Astrocyte of the hippocampus (primary cell): ENCODE measurements at places on chromosomes 13 and 19.

DNA sequence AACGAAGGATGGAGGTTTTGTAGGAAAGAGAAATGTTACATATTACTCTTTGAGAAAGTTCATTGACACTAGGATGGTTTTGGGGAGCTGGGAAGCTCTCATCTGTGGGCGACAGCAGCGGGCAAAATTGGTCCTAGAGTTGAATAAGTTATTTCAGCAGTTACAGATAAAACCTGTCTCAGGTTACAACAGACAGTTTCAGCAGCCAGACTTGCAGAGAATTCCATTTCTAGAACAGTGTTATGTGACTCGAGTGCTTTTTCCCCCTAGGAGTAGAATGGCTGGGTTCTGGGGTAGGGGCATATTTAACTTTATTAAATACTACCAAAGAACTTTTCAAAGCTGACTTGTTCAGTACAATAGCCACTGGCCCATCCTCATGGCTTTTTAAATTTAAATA lies 46.7 kb upstream of the UBL3 start:
- DNase-seq: no peak

DNA sequence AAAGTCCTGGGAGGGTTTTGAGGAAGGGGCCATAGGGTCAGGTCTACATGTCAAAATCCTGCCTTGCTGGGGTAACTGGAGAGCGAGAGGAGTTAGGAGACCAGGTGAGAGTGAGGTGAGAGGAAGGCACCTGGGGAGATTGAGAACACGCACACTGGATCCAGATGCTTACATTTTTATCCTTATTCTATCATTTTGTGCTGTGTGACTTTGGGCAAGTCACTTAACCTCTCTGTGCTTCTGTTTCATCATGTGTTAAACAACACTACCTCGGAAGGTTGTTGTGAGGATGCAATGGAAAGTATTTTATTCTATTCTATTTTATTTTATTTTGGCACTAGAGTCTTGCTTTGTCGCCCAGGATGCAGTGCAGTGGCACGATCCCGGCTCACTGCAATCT lies 3.5 kb downstream of the C19orf81 start:
- DNase-seq: no peak

DNA sequence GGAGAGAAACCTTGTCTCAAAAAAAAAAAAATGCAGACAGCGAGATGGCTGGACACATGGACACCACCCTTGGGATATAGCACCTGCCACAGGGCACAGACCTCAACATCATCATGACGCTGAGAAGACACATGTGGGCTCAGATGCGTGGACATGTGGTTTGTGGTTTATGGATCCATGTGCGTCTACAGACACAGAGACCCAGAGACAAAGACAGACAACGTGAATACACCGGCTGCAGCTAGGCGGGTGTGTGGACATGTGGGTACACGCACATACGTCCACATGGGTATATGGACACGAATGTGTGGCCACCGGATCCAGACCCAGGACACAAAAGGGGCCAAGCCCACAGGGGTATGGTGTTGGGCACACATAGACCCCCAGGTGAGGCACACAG lies 1.3 kb downstream of the TNFSF14 start:
- DNase-seq: no peak

DNA sequence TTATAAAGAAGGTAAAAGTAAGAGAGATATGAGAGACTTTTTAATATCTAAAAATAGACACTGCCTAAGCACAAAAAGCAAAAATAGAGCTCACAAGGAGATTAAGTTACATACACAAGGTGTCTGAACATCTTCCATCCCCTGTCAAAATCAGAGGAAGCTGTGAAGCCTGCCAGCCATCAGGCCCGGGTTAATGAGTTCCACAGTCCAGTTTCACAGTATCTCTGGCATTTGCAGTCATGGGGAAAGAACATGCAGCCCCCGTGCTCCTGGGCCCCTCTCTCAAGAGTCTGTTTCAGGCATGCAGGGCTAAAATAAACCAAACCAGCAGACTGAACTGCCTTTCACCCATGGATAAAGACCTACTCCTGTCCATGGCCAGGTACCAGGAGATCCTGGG lies 79.2 kb downstream of the TBC1D4 start:
- DNase-seq: peak; percentile 16

DNA sequence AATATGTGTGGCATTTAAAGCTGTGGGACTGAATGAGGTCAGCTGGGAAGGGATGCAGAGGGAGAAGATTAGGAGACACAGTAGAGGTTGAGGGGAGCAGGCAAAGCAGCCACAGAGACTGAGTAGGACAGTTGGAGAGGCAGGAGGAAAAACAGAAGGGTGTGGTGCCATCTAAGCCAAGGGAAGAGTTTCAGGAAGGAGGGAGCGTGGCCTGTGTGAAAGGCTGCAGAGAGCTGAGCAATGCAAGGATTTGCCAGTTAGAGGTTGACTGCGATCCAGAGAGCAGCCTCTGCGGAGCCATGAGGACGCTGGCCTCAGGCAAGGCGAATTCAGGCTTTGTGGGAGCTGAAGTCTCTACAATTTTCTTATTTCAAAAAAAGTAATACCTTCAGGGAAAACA lies 28.9 kb downstream of the SOX21 start:
- DNase-seq: no peak

- no peak for DNase-seq
Observed at GRCh38 chr13:68834375-68834774, 1273.3 kb upstream of the ATXN8OS start.

DNA sequence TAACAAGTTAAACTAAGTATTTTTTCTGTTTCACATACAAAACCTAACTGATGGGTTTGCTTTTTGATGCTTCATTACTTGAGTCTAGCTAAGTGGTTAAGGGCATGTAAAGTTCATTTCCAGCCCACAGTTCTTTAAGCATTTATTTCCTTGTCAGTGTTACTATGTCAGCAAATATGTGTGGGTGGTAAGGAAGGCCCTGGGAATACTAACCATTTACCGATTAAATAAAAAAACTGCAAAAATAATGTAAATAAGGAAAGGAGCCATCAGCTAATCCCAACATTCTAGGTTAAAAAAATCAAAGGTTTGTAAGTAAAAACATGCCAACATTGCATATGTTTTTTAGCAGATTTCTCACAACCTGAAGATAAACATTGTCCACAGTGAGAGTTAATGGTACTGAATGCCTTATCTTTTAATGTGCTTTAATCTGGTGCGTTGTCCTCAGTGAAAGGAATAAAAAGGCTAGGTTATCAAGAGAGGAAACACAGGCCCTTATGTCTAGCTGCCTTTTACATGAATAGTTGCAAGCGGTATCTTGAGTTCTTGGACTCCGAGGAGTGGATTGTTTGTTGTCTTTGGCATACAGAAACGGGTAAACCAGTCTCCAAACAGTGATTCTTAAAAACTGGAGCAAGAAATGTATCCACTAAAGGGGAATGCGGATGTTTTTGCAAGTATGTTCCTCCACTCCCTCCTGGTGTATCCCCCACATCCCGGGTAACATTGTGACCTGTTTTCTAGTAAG lies 949.6 kb upstream of the SLC10A2 start:
- DNase-seq: peak; percentile 84

GRCh38 chr13:45454204-45454603 lies 10.5 kb upstream of the COG3 start:
- no peak for DNase-seq

DNA sequence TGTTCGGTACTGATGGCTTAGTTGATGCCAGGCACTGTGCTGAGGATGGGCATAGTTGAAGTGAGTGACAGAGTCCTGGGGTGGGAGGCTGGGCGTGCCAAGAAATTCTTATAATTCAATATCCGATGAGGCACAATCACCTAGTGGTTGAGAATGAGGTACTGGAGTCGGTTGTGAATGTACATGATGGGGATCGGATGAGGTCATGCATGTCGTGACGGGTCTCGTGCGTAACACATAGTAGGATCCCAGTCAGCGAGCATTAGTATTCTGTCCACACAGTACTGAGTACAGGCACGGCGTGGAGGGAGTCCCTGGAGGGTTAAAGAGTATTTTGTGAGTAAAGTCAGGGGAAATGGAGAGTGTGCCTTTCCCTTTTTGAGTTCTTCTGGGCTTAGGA lies 2.8 kb downstream of the SAFB start:
- no peak for DNase-seq

DNA sequence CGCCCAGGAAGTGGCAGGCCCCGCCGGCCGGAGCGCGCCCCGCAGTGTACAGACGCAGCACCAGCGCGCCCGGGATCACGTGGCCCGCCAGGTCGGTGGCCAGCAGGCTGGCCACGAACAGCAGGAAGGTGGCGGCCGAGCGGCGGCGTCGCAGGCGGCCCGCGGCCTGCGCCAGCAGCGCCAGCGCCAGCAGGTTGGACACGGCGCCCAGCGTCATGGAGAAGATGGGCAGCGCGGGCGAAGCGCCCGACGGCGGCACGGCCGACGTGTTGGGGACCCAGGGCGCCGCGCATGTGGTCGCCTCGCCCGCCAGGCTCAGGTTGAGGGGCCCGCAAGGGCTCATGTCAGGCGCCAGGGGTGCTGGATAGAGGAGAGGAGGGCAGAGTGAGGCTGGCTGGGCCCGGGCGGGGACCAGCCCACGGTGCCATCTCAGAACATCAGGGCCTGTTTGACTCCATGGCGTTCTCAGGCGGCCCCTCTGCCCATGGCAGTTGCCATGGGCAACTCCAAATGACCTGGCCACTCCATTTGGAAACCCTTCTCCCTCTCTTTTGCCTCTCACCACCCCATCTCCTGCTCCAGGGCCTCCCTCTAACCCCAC lies 1.1 kb downstream of the PTGER1 start:
- DNase-seq: peak; percentile 64

GRCh38 chr13:53778937-53779336 lies 750.3 kb downstream of the OLFM4 start:
- no peak for DNase-seq

GRCh38 chr13:114286808-114287207 lies 5.4 kb downstream of the UPF3A start:
- DNase-seq: peak; percentile 85

DNA sequence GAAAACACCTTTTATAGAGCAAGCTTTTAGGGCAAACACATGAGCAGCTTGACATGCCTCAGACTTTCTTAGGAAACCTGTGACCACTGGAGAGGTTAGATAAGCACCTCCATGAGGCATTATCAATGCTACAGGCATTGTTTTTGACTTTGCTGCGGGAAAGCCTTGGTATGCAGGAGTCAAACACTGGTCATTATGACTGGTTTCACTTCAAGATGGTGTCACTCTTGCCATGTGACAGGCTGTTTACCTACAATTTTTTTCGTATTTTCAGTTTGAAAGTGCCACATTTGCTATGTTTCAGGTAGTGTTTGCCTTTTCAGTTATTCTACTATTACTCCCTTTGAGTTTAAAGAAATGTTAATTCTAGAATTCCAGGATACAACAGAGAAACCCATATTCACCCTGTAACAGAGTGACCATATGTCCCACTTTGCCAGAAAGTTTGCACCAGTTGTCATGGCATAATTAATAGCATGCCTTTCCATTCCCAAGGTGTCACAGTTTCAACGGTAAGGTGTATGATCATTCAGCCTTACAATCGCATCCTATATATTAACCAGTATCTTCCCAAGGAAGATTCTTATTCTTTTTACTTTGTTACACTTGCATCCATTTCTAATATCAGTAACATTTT lies 33.0 kb downstream of the USP12 start:
- DNase-seq: no peak

DNA sequence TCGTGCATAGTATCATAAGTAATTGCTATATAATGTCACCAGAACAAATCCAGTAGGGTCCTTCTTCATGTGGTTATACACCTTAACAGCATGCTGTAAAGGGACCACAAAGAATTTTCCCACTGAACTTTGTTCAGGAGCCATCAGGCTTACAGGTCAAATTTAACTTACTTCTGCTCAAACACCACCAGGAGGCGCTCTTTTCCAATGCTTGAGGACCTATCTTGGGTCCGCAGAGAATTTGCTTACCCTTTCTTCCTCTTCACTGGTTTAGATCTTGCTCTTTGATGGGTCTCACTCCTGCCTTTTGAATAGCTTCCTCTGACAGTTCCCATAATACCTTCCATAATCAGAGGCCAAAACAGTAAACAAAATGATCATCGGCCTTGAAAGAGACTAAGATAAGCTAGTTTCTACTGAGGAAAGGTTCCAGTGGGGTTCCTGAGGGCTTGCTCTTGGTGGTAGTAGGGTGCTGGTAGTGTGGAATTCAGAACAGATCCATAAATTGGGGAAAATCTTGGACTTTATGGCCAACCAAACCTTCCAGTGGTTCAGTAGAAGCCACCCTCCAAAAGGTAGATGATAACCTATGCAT lies 37.4 kb downstream of the SCGB2B2 start:
- peak; percentile 48 for DNase-seq
